ENCODE measurements at places on chromosomes 13 and 19.

DNA sequence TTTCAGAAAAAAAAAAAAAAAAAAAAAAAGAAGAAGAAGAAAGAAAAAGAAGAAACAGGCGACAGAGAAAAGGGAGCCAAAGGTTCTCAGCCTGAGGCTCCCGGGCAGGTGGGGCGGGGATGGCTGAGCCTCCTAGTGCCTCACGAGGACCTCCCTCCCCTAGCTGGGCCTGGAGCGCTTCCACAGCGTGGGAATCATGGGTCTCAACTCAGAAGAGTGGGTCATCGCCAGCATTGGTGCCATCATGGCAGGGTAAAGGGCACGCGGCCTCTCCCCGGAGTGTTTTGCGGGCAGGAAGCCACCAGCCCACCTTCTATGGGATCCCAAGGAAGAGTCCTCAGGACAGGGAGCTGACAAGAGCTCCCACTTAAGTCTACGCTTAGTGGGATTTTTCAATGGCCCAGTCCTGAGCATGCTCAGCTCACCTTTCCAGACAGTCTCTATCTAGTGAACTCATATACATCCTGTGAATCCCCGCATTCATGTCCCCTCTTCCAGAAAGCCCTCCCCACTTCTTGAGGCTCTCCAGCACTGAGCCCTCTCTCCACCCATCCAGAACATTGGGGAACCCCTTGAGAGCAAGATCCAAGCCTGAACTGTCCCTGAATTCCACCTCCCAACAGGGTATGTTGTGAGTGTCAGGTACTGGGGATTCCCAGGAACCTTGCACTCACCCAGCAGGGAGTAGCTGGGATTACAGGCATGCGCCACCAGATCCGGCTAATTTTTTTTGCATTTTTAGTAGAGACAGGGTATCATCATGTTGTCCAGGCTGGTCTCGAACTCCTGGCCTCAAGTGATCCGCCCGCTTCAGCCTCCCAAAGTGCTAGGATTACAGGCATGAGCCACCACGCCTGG is 69.6 kb downstream of the ACSBG2 start:
- no peak for DNase-seq

DNA sequence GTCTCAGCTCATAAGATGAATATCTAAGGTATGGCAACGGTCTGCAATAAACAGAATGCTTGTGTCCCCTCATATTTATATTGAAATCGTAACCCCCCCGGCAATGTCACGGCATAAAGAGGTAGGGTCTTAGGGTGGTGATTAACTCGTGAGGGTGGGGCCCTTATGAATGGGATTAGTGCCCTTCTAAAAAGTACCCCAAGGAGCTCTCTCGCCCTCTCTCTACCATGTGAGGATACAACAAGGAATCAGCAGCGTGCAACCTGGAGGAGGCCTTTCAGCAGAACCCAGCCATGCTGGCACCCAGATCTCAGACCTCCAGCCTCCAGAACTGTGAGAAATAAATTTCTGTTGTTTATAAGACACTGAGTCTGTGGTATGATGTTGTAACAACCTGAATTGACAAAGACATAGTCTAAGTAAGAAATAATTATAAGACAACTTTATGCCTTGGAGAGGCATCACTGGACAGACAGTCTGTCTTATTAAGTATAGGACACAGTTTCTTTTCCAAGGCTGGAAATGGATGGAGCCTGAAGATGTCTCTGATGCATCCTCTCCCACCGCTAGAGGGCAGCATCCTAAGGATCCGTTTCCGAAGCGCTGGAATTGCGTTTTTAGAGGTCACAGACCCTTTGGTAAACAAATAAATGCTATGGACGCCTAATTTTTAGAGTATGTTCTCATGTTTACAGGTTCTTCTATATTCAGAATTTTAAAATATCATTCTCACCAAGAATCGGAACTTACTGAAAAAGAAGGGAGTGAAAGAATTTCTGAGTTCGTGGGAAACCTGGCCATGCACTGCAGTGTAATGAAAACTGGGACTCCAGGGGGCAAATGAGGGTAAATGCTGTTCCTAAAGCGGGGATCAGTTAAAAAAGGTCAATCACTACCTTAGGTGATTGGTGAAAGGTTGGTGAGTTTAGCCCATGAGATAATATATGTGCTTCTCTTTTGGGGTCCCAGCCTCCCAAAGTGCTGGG is 13.3 kb upstream of the LEUTX start:
- DNase-seq: peak; percentile 32

GRCh38 chr13:106376401-106377112 is 158.9 kb downstream of the EFNB2 start:
- DNase-seq: peak; percentile 79

GRCh38 chr13:113991191-113991669 is 17.4 kb upstream of the C13orf46 start:
- no peak for DNase-seq

DNA sequence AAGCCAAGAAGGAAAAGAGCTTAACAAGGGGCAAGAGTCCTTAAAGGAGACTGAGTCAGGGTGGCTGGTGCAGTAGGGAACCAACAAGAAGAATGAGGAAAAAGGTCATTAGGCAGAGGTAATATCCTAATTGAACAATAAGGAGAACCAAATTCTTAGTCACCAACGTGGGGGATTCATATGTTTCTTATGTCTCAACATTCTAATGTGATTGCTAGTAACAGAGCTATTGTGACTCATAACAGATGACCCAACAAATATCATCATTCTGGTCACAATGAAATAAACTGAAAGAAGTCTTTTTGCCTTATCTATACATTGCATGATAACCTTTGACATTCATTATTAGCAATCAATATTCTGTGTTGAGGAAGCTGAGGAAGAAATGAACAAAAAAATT is 101.6 kb downstream of the RAP2A start:
- no peak for DNase-seq

Measured in H54 (cell line).